GM20000 (cell line): ENCODE measurements at places on chromosomes 11 and 22.

DNA sequence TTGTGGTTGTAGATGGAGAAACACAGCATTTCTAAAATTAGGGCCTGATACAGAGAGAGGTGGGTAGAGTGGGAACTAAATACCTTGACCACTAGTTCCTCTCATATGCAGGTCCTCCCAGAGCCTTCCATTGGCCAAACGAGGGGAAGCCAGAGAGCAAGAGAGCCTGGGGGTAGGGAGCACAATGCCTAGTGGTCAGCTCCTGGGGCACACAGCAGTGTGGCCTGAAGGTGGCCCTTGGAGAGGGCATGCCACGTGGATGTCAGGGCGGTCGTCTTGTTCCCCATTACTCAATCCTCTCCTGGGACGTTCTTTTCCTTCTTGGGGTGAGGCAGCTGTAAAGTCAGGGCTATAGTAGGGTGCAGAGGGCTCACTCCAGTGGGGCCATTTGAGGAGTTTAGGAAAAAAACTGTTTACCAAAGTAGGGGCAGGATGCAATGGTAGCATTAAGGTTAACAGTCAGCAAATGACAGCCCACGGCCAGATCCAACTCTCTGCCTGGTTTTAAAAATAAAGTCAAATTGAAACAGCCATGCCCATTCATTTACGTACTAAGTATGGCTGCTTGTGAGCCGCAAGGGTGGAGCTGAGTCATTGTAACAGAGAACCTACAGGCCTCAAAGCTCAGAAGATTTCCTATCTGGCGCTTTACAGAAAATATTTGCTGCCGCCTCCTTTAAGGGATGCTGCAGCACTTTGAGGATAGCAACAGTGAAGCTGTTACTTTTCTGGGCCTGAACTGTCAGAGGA, 7.6 kb downstream of the MYO18B start:
- DNase-seq: peak; percentile 75

GRCh38 chr11:3831378-3832239, 9.2 kb downstream of the RHOG start:
- no peak for DNase-seq

DNA sequence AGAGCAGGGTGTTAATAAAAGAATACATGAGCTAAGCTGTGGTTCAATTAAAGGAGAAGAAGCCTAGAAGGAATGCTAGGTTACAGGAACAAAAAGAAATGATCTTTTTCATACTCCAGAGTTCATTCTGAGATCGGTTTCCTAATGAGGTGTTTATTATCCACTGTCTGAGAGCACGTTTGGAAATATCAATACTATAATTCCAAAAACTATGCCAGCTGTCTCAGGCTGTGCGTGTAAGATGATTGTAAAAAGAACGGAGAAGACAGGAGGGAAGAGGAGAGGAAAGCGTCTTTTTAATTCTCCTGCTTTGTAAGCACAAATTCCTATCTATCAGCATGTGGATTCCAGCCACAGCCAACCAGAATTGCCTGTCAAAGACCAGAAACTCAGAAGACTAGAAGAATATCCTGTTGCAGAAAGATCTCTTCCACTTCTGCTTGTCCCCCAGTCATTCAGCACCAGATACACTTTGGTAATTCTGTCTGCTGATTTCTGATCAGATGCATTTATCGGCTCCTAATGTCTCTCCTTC, 25.7 kb downstream of the APOL5 start:
- DNase-seq: no peak

DNA sequence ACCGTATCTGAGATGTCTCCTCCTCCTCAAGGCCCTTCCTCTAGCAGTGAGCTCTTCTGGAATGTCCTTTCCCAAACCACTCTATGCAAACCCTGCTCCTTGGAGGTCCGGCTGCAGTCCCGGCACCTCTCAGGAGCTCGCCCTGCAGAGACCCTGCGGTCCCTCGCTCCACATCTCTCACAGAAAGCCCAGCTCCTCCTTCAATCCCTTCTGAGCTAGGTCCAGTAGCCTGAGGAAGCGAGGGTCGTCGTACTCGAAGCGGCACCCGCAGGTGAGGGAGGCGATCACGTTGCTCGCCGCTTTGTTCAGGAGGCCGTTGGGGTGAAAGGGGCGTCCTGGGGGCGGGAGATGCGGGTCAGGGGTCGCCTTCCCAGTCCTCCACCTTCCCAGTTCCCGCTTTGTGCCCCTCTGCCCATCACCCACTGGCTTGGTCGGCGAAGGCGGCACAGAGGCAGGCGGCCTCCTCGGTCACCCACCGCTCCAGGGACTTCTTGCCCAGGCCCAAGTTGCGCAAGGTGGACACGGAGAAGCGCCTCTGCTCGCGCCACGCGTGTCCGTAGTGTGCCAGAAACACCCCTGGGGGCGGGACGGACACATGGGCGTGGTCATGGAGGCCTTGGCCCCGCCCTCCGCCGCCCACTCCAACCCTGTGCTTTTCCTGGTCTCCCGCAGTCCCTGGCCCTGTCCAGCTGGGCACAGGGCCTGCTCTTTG, 21.5 kb upstream of the CYP2D6 start:
- no peak for DNase-seq

- DNase-seq: no peak
Measured at GRCh38 chr11:83120327-83120726, 36.6 kb upstream of the PCF11 start.

DNA sequence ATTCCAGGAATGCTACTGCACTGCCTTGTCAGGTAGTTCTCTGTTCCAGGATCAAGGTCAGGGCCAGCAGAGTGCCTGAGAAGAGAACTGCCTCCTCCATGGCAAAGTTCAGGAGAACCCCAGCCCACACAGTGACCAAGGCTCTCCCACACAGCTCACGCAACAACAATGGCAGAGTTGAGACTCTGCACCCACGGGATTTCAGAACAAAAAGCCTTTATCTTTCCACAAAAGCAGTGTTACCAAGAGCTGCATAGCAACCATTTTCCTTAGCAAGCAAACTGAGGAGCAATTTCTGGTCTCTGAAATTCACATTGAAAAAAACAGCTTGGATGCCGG, 11.1 kb downstream of the PLAAT3 start:
- DNase-seq: no peak

DNA sequence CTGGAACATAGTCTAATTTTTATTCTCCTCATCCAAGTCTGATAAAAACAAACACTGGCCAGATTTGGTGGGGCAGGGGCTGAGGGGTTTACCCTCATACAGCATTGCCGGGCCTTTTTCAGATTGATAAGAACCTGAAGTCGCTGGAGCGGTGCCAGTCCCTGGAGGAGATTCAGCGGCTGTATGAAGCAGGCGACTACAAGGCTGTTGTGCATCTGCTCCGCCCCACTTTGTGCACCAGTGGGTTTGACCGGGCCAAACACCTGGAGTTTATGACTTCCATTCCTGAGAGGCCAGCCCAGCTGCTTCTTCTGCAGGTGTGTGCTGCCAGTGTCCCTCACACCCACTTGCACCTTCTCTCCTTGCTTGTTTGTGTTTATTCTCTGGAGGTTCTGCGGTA, 55.8 kb downstream of the CABIN1 start:
- DNase-seq: no peak

GRCh38 chr11:74766905-74767304, 18.3 kb downstream of the RNF169 start:
- DNase-seq: no peak

DNA sequence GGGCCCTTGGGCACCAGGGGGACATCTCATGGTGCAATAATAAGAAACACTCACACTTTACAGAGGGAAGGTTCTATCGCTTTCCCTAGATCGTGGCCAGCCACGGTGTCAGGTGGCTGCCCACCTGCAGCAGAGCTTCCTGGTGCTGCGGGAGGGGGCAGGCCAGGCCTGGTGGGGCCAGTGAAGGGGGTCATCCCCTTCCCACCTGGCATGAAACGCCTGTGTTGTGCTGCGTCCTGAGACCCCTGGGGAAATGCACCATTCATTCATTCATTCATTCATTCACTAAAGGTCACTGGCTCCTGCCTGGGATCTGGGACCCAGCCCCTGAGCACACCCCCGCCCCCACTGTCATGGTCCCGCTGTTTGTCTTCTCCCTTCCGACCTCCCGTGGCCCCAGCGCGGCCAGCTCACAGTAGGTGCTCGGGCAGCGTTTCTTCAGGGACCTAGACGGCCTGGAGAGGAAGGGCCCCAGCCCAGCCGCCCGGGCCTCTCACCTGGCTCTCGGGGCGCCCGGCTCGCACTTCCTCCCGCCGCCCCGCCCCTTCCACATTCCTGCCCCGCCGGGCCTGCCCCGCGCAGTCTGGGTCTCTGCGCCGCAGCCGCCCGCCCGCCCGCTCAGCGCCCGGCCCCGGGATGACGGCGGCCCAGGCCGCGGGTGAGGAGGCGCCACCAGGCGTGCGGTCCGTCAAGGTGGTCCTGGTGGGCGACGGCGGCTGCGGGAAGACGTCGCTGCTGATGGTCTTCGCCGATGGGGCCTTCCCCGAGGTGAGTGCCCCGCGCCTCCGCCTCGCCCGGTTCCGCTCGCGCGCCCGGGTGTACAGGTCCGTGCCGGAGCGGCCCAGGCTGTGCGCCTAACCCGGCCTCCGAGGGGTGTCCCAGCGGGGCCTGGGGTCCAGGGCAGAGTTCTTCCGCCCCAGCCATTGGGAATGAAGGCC, at the start of gene RHOD:
RHOD (plus strand) TSS at position 581 of the 938 bp plus-strand sequence; CDS start at position 637, 56 bp downstream.
- peak; percentile 73 for DNase-seq

GRCh38 chr11:17366495-17366894, 14.9 kb downstream of the NCR3LG1 start:
- no peak for DNase-seq

DNA sequence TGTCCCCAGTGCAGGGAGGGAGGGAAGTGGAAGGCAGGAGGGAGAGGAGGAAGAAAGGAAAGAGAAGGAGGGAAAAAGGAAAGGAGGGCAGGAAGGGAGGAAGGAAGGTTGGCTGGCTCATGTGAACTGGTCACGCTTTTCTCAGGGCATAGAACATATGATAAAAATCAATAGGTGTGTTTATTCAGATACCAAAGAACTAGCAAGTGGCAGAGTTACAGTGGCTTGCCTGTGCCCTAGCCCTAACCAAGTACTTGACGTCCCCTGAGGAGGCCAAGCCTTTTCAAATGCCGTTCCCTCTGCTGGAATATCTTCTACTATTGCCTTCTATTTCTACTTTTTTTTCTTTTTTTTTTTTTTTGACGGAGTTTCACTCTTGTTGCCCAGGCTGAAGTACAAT, 33.5 kb downstream of the CHRDL2 start:
- DNase-seq: no peak

- DNase-seq: no peak
Measured at GRCh38 chr11:106957030-106957482, 61.2 kb downstream of the GUCY1A2 start.

DNA sequence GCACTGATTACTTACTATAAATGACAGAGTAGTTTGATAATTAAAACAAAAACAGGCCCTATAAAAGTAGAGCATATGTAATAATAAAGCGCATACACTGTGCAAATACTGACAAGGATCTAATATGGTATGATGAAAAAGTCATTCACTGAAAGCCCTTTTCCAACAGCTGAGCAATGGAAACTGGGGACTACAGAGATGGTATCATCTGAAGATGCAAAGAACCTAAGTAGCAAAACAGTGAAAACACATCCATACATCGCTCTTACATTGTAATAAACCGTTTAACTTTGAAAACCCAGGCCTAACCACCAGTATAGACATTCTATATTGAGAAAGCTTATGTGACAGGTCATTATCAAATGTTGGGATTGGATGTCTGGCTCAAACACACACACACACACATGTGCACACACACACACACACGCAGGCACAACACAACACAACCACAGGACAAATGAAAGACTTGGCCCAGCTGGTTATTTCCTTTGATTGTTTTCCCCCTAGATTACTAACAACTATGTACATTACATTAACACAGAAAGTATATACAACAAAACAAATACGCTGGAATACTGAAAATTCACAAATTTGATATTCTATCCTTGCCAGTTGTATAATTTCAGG, 119.5 kb downstream of the APOL5 start:
- DNase-seq: no peak

GRCh38 chr11:117356126-117356890, 28.7 kb downstream of the CEP164 start:
- no peak for DNase-seq

- no peak for DNase-seq
Measured at GRCh38 chr11:84648471-84648870, 978.7 kb downstream of the DLG2 start.

DNA sequence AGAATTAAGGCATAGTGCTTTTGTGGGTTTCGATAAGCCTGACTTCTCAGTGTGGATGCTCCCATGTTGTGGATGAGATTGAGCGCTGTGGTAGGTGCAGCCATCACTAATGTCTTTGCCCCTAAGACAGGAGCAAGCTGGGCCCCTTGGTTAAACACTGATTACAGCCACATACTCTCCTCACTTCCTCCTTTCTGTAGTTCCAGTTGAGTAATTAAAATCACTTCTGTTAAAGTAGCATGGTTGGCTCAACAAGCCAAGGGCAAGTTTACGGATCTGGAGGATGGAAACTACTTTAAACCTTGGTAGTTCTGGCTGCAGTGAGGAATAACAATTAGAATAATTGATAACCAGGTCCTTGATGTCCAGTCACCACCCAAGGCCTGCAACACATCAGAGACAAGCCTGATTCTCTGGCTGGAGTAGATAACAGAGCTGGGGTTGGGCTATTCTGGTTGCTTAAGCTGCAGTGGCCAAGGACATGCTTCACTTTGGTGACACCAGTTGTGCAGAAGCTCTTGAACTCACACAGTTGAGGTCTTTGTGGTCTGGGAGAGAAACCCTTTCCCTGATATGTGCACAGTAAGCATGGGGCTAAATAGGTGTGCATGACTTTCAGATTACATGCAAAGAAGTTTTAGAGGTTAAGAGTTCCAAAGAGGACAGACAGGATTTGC, 81.3 kb downstream of the KIRREL3 start:
- no peak for DNase-seq
